ENCODE measurements at places on chromosomes 12 and 14. TPM values are rescaled to one million over a fixed set of nuclear protein-coding genes. Genes with fewer than 3 reads are reported as not detected.

PIWIL1 gene
- not detected for total RNA-seq

TRIM9 gene
- total RNA-seq = 3.3 TPM

TMEM260 gene
- total RNA-seq = 17.0 TPM

SIX6 gene
- total RNA-seq = not detected

KLHDC1 gene
- 8.3 TPM for total RNA-seq

KRT7 gene
- total RNA-seq = 3.6 TPM

NEUROD4 gene
- not detected for total RNA-seq

TGM1 gene
- total RNA-seq = not detected

CPNE8 gene
- total RNA-seq = 37.2 TPM

TTC8 gene
- 17.4 TPM for total RNA-seq

Measured in subcutaneous adipose tissue (tissue), 4 donors.